Stimulated activated naive CD8-positive, alpha-beta T cell treated with anti-CD3 and anti-CD28 coated beads, Interleukin-15, amount 100 ng/mL, for 72 hours (primary cell): ENCODE measurements at places on chromosomes 11 and 22.

DNA sequence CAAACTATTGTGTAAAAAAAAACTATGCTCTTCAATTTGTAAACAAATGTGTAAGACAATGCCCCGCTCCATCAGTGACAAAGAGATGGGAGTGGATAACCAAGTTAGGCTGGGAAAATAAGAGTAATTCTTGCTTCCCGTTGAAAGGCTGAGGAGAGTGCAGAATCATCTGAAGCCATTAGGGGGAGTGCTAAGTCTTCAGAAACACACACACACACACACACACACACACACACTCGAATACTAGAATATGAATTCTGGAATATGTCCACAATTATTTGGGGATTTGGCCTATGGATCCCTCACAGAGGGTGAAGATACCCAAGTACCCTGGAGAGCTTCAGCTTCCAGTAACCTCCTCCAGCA, 27.8 kb upstream of the ROBO3 start:
- no peak for DNase-seq

DNA sequence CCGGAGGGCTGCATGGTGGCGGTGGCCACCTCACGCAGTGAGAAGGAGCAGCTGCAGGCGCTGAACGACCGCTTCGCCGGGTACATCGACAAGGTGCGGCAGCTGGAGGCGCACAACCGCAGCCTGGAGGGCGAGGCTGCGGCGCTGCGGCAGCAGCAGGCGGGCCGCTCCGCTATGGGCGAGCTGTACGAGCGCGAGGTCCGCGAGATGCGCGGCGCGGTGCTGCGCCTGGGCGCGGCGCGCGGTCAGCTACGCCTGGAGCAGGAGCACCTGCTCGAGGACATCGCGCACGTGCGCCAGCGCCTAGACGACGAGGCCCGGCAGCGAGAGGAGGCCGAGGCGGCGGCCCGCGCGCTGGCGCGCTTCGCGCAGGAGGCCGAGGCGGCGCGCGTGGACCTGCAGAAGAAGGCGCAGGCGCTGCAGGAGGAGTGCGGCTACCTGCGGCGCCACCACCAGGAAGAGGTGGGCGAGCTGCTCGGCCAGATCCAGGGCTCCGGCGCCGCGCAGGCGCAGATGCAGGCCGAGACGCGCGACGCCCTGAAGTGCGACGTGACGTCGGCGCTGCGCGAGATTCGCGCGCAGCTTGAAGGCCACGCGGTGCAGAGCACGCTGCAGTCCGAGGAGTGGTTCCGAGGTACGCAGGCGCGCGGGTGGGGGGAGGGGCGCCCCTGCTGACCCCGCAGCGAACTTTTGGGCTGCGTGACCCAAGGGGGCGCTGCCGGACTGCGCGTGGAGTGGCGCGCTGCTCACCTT, 670 bp downstream of the NEFH start:
- peak; percentile 44 for DNase-seq

GRCh38 chr11:76629853-76630599, 40.5 kb downstream of the LRRC32 start:
- DNase-seq: no peak

DNA sequence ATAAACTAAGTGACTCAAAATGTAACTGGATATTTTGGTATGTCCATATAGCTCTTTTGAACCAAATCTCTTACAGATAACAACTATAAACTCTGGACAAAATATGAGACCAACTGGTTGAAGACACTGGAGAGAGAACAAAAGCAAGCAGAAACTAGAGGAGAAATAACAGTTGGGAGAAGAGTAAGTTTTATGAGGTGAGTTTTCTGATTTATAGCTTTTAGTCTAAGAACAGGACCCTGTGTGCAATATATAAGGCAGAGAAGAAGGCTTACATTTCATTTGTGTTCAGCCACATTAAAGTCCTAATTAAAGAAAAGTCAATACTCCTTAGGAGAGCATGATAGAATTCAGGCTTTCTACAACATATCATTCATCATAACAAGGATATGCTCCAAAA, 71.0 kb upstream of the AMOTL1 start:
- no peak for DNase-seq

DNA sequence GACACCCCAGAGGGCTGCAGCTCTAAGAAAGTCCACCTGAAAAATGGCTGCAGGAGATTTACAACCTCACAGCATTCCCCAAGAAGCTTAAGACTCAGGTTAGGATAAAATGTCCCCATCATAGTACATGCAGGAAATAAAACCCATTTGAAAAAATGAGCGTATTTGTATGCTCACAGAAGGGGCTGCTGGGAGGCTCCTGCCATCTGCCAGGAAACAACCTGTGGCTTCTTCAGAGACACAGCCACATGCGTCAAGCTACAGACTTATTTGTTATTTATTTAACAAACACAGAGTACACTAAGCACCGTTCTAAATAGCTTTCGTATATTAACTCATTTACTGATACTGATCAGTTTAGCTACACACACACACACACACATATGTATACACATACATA, 73.4 kb downstream of the FEZ1 start:
- DNase-seq: no peak

GRCh38 chr22:25167834-25168601, 31.6 kb upstream of the CRYBB3 start:
- DNase-seq: no peak

- DNase-seq: no peak
Observed at GRCh38 chr22:32421484-32421883, 9.4 kb upstream of the RTCB start.
